ENCODE measurements at places on chromosomes 4 and X.

DNA sequence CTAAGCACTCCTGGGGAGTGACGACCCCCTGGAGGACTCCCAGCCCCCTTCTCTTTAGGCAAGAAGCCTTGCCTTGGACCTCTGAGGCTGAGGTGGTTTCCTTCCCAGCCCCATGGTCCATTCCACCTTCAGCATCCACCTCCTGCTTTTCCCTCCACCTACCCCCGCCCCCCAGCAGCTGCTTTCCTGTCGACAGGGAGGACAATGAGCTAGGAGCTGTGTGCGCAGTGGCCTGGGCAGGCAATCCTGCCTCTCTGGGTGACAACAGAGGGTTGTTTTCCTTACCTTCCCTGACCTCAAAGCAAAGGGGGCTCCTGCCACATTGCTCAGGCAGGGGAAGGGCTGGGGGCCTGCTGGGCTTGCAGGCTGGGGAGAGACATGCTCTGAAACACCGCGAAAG, 123.5 kb downstream of the BCOR start:
- H3K27me3 ChIP-seq = peaks cover 12% of the 10 kb centered on the region
- H3K27ac ChIP-seq = no peak overlapping the region
- H3K4me3 ChIP-seq = no peak overlapping the region

GRCh38 chrX:97895751-97896150, 1012.0 kb downstream of the RPA4 start:
- no peaks in the 10 kb centered on the region for H3K36me3 ChIP-seq
- no peak overlapping the region for H3K27ac ChIP-seq
- H3K27me3 ChIP-seq = peaks cover 12% of the 10 kb centered on the region
- no peaks in the 10 kb centered on the region for H3K4me1 ChIP-seq

DNA sequence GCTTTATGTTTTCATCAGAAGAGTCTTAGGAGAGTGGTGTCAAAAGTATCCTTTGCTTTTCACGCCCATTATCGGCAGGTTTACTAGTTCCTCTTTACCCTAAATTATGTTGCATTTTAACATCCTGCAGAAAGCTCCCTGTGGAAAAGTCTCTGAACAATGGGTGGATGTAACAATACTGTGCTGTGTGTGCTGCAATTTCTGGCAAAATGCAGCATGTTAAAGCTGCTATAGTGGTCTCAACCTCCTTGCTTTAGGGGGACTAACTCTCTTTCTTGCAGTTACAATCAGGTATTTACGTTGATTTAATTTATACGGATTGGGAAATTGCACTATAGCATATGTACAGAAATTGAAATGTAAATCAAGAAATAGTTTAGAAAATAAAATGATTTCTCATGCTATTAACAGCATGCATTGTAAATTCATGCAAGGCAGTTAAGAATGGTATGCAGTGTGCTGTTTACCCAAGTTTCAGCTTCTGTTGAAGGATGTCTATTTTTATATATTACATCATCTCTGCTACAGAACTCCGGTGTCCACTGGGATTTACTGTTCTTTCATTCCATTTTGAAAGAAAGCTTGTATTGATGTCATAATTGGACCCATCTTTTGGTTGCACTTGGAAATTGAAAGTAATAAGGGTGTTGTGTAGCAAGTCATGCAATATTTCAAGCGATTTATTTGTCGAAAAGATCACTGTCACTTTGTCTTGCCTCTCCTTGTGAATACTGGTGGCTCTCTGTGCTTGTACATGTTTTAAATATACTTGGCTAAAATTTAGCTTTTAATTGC, 145.7 kb downstream of the RAPGEF2 start:
- no peak overlapping the region for H3K4me3 ChIP-seq
- H3K4me1 ChIP-seq = no peaks in the 10 kb centered on the region
- no peaks in the 10 kb centered on the region for H3K36me3 ChIP-seq
- no peaks in the 10 kb centered on the region for H3K27me3 ChIP-seq

GRCh38 chr4:111230265-111230664, 607.4 kb upstream of the PITX2 start:
- H3K36me3 ChIP-seq = no peaks in the 10 kb centered on the region
- H3K27me3 ChIP-seq = no peaks in the 10 kb centered on the region
- no peak for DNase-seq
- H3K4me3 ChIP-seq = no peak overlapping the region
- no peak overlapping the region for H3K27ac ChIP-seq

GRCh38 chr4:5993876-5994811, 24.1 kb downstream of the C4orf50 start:
- H3K27me3 ChIP-seq = no peaks in the 10 kb centered on the region
- H3K36me3 ChIP-seq = no peaks in the 10 kb centered on the region
- H3K4me3 ChIP-seq = no peak overlapping the region
- H3K27ac ChIP-seq = no peak overlapping the region
- H3K4me1 ChIP-seq = no peaks in the 10 kb centered on the region

GRCh38 chrX:13764765-13765164, 30.2 kb downstream of the OFD1 start:
- DNase-seq = no peak
- H3K27ac ChIP-seq = no peak overlapping the region
- no peaks in the 10 kb centered on the region for H3K27me3 ChIP-seq

DNA sequence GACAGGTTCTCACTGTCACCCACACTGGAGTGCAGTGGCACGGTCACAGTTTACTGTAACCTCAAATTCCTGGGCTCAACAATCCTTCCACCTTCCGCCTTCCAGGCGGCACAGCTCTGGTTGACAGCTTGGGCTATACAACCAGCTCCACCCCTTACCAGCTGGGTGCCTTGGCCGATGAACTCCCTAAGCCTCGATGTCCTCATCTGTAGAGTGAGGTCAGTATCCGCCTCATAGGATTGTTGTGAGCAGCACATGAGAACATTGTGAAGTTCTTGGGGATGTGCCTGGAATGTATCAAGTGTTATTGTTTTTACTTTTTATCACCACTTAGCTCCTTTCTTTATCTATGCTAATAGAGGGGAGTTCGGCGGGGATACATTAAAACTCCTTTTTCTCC, 23.3 kb downstream of the UCHL1 start:
- no peak for DNase-seq
- H3K4me1 ChIP-seq = no peaks in the 10 kb centered on the region
- H3K36me3 ChIP-seq = no peaks in the 10 kb centered on the region
- no peaks in the 10 kb centered on the region for H3K27me3 ChIP-seq
- H3K4me3 ChIP-seq = no peak overlapping the region

- H3K4me1 ChIP-seq = no peaks in the 10 kb centered on the region
- no peak overlapping the region for H3K4me3 ChIP-seq
- no peaks in the 10 kb centered on the region for H3K36me3 ChIP-seq
- no peaks in the 10 kb centered on the region for H3K27me3 ChIP-seq
Observed at GRCh38 chrX:110557864-110558263, 199.2 kb downstream of the RTL9 start.

GRCh38 chrX:33457102-33457501, 245.8 kb upstream of the DMD start:
- H3K4me1 ChIP-seq = no peaks in the 10 kb centered on the region
- H3K27me3 ChIP-seq = peaks cover 3% of the 10 kb centered on the region
- H3K4me3 ChIP-seq = no peak overlapping the region
- no peak for DNase-seq

GRCh38 chrX:108000751-108001150, 18.6 kb upstream of the TEX13B start:
- H3K4me3 ChIP-seq = no peak overlapping the region
- no peak overlapping the region for H3K27ac ChIP-seq
- H3K36me3 ChIP-seq = no peaks in the 10 kb centered on the region
- H3K27me3 ChIP-seq = peaks cover 50% of the 10 kb centered on the region

GRCh38 chrX:134969726-134970125, 21.1 kb upstream of the SMIM10 start:
- H3K27ac ChIP-seq = no peak overlapping the region
- no peak overlapping the region for H3K4me3 ChIP-seq
- no peaks in the 10 kb centered on the region for H3K36me3 ChIP-seq
